Stimulated activated CD4-positive, alpha-beta T cell treated with anti-CD3 and anti-CD28 coated beads, Interleukin-15, amount 100 ng/mL, for 1 hour (primary cell): ENCODE measurements at places on chromosomes 13 and 19.

- DNase-seq, result no peak
These were observed 397.5 kb downstream of the DIAPH3 start for GRCh38 chr13:59766236-59766635.

- no peak for DNase-seq
These were observed 23.5 kb downstream of the NKPD1 start for GRCh38 chr19:45137179-45137761.

GRCh38 chr13:63497601-63498000, 2082.0 kb upstream of the PCDH20 start:
- DNase-seq, result no peak

GRCh38 chr13:44542361-44542760, 33.8 kb downstream of the TSC22D1 start:
- DNase-seq, result no peak

DNA sequence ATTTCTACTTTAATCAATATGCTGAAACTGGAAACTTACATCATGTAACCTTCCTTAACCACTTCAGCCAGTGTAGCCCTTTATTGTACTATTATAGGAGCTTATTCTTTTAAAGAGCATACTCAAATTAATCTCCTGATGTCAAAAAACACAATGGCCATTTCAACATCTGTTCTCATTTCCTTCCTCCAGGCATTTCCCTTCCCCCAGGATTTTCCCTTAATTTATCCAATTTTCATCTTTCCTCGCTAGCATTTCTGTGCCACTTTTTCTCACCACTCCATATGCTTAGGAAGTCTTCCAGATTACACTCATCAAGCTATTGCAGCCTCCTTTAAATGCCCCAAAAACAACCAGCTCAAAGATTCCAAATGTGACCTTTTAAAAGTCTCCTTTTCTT, 265.0 kb downstream of the PCDH9 start:
- no peak for DNase-seq

DNA sequence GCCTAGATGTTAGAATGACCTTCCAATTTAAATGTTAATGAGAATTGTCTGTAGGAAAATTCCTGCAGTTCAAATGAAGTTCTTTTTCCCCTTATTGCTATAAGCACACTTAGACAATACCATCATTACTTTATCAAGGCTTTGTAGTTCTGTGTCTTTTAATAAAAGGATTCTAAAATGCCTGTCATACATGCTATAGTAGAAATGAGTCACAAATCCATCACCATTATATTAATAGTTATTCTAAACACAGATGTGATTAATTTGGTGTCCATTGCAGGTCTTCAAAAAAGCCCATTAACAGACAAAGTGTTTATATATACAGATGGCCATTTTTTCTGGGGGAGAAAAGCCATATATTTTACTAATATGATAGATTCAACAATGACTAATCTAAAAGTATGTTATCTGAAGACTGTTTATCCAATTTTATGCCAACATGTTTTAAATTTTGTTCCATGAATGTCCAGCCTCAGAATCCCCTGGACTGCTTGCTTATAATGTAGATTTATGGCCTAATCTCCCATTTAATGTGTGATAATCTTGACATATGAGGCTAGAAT, 1678.3 kb upstream of the PCDH20 start:
- no peak for DNase-seq

- no peak for DNase-seq
These were observed 406.8 kb downstream of the KLF5 start for GRCh38 chr13:73465617-73465971.

DNA sequence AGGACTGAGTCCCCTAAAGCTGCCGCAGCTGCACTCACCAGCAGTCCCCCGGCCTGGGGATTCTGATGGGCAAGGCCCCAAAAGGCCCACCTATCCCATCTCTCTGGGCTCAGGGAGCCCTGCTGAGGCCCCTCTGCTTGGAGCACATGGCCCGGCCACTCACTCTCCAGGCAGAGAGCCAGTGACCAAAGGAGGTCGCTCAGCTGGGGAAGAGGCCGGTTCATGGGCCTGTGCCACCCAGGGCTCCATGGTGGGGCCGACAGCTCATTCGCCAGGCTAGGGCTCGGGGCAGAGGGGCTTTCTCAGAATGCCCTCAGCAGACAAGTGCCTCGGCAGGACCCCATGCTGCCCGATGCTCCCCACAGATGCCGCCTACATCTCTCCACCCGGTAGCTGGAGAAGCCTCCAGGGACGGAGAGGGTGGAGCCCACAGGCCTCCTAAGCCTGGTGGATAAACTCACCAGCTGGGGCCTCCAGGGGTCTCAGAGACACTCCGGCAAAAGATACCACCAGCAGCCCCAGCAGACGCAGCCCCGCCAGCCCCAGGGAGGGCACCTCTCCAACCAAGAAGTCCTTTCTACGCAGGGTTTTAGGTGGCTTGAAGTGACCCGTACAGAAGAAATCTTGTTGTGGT, 54.4 kb downstream of the MLLT1 start:
- DNase-seq, result no peak

GRCh38 chr13:107650081-107650701, 565.1 kb downstream of the LIG4 start:
- DNase-seq, result peak; percentile 0

DNA sequence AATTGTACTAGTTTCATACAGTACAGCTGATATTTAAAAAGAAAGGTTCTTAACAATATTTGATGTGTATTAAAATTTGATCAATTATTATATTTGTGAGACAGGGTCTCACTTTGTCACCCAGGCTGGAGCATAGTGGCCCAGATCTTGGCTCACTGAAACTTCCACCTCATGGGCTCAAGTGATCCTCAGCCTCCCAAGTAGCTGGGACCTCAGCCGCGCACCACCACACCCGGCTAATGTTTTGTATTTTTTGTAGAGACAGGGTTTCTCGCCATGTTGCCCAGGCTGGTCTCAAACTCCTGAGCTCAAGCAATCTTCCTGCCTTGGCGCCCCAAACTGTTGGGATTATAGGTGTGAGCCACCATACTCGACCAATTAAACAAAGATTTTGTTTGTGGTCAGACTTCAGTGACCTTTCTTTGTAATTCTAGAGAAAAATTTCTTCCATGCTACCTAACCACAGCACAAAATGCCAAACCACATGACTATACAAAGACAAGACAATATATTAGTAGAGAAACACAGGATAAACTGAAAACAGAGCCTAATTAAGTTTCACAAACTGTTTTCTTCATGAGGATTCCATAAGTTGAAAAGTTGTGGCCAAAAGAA, 59.6 kb downstream of the RBM26 start:
- no peak for DNase-seq

DNA sequence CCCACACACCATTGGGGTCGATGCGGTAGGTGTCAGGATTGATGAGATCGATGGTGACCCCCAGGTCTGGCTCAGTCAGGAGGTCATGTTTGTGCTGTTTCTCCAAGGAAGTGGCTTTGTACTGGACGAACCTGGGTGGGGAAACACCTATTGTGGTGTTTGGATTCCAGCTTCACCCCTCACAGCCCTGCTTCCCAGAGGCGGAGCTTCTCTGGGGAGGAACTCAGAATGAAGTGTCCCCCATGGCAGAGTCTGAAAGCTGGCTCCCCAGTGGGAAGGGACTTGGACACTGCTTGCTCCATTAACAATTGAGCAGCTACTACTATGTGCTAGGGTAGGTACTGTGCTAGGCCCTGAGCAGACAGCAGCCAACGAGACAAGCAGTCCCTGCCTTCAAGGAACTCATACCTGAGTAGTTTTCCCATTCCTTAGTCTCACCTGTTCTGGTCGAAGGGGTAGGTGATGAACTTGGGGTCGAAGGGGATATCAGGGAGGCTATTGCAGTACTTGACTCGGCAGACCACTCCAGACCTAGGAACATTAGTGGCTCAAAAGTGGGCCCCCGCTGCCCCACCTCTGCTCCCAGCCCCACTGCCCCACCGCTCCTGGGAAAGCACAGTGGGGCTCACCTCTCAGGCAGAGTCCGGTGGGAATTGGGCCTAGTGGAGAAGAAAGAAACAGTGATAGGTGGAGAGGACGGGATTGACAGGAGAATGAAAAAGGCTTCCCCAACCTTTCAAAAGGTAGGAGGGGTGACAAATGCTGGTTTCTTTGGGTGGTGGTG, 1.1 kb downstream of the PAF1 start:
- no peak for DNase-seq

DNA sequence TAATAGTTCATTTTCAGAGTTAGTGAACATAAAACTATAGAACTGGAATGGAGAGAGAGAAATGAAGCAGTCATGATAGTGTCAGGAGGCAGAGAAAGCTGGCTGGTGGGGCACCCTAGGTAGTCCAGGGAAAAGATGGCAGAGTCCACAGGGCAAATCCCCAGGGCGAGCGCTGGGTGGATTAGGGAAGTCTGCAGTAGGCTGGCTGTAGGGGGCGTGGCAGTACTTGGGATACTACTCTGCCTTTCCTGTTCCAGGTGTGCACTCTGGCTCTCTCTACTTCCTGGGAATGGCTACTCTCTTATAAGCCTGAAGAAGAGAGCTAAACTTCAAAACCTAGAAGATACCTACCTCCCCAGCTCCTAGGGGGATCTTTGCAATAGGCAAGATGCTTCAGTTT, 232.9 kb upstream of the SLC10A2 start:
- no peak for DNase-seq

DNA sequence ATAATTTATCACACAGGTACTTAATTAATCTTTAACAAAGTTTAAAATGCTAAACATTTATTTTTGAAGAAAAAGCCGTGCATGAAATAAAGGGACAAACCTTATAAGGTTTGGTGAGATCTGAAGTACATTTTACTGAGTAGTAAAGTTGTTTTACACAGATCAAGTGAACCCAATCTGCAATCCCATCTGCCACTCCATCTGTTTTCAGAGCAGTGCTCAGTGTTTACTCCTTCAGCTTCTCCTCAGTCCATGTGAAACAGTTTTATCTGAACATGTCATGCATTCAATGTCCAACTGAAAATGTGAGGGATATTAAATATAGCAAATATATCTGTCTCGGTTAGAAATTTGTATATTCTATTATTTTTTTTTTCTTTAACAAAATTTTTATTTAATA, 166.8 kb downstream of the MAB21L1 start:
- DNase-seq, result no peak

- DNase-seq, result no peak
These were observed 18.7 kb downstream of the ACTN4 start for GRCh38 chr19:38665950-38666662.

GRCh38 chr19:12938779-12939601, 581 bp downstream of the CALR start:
- DNase-seq, result no peak

- DNase-seq, result no peak
These were observed 169.9 kb downstream of the USP12 start for GRCh38 chr13:27001705-27002104.

GRCh38 chr13:113152984-113153809, 5.3 kb upstream of the PROZ start:
- no peak for DNase-seq

- DNase-seq, result no peak
These were observed 9.1 kb downstream of the FEM1A start for GRCh38 chr19:4800591-4801081.

- DNase-seq, result no peak
These were observed 233.0 kb upstream of the KLF12 start for GRCh38 chr13:74367193-74367592.

- no peak for DNase-seq
These were observed 528 bp downstream of the ZNF8 start for GRCh38 chr19:58279042-58279924.

- DNase-seq, result no peak
These were observed 17.2 kb downstream of the ENOX1 start for GRCh38 chr13:43769529-43769928.
